Activated CD4-positive, CD25-positive, alpha-beta regulatory T cell treated with anti-CD3 and anti-CD28 coated beads, Interleukin-2, amount 50 U/mL, for 72 hours (primary cell): ENCODE measurements at places on chromosomes 6 and 20.

GRCh38 chr20:22423190-22423832 lies 161.1 kb downstream of the FOXA2 start:
- DNase-seq, result no peak

DNA sequence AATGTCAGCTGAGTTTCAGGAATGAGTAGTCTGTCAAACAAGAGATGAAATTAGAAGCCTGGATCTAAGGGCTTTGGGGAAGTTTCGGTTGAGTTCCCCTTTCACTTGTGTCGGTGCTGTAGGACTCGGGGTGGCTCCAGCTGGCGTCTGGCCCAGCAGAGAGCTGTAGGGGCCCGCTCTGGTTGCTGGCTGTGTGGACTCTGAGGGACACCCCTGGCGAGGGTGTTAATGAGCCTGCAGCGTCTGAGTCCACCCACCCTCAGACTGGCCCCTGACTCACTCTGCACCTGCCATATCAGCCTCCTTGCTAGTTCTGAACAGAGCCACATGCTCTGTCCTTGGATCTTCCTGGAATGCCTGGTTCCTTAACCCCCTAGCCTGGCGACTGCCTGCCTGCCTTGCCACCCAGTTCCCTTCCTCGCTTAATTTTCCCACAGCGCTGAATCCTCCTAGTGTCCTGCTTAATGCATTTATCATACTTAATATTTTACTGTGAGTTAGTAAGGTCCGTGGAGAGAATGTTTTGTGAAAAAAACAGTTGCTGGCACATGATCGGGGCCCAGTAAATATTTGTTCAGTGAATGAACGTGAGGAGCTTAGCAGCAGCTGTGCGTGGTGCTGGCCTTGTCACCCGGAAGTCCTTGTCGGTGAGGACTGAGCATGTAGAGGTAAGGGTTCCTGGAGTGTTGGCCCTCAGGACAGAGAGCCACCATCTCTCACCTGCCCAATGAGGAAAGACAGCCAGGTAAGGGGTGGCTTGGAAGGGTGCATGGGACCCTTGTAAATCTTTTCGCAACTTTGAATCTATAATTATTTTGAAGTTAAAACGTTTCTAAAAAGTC lies 1.6 kb downstream of the DNAJC5 start:
- no peak for DNase-seq

DNA sequence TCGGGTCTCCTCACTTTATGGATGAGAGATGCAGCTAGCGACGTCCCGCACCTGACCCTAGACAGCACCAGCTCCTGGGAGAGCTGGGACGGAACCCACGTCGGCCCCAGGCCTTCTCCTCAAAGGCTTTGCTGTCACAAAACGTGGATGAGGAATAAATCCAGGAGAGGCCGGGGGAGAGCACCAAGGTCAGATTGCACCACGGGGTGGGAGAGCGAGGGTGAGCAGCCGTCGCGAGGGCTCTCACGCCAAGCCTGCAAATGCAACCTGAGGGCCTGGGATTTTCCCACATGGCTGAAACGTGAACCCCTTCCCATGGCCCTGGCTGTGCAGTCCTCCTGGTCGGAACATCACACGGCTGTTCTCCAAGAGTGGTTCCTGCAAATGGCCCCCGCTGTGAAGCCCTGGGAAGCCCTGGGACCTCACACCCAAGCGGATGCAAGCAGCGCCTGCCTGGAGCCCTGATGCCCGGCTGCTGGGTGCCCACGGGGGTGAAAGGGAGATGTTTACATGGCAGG lies 45.3 kb downstream of the DLL1 start:
- DNase-seq, result no peak

- no peak for DNase-seq
Measured at GRCh38 chr6:38156818-38157565, 337.5 kb downstream of the ZFAND3 start.

GRCh38 chr6:43304361-43304760 lies 4.3 kb downstream of the CRIP3 start:
- no peak for DNase-seq

- no peak for DNase-seq
Measured at GRCh38 chr6:34202329-34203201, 34.1 kb upstream of the HMGA1 start.

DNA sequence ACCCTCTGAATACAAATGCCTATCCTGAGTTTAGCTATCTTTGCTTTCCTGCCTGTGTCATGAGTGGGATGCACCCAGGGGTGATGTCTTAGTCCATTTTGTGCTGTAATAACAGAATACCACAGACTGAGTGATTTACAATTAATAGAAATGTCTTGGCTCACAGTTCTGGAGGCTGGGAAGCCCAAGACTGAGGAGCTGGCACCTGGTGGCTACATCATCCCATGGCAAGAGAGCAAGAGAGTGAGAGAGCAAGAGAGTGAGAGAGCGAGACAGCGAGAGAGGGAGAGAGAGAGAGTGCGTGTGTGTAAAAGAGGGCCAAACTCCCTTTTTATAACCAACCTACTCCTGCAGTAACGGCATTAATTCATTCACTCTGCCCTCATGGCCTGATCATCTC lies 76.8 kb downstream of the PRDM1 start:
- no peak for DNase-seq

- no peak for DNase-seq
Measured at GRCh38 chr20:63819224-63819921, 11.7 kb downstream of the ZBTB46 start.

DNA sequence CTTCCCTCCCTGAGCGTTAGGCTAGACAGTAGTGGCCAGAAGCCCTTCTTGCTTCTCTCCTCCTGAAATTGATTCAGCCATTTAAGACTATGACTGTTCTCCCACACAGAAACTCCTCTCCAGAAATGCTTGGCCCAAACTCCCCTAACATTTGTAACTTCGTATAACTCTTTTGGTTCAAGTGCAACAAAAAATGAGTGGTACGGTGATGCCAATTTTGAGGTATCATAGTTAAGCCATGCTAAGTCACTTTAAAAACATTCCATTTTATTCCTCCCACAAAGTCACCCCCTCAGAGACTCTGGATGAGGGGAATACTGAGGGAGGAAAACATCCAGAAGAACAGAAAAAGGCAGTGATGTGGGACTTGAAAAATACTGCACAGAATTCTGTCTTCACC lies 21.1 kb upstream of the ROS1 start:
- DNase-seq, result no peak

DNA sequence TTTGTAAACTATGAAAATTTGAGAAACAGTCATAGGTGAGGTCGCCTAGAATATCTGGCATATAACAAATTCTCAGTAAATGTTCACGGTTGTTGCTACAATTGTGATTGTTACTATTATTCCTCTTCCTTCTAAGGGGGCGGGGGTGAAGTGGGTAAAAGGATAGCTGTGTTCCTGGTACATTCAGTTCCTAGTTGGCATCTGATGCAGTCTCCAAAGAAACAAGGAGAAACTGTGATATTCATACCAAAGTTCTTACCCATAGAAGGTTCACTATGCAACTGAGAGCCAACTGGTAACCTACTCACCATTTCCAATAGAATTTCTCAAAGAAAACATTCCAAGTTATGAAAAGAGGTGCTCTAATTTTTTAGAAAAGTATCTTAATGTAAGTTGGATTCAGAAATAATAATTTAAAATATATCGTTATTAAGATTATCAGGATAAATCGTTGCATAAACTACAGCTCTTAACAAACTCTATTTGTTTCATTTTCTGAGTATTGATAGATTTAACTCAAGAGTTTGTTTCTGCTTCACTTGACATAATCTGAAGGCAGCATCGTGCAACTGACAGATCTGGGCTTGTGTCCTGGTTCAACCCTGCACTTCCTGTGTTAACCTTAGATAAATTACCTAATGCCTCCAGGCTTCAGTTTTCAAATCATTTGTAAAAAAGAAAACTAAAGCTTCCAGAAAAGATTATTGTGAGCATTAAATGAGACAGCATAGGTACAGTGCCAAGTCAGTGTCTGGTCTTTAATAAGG lies 13.3 kb upstream of the MAP7 start:
- DNase-seq, result no peak

GRCh38 chr6:143965503-143966171 lies 42.4 kb downstream of the PLAGL1 start:
- no peak for DNase-seq

GRCh38 chr6:125717120-125717731 lies 32.2 kb upstream of the HEY2 start:
- no peak for DNase-seq

DNA sequence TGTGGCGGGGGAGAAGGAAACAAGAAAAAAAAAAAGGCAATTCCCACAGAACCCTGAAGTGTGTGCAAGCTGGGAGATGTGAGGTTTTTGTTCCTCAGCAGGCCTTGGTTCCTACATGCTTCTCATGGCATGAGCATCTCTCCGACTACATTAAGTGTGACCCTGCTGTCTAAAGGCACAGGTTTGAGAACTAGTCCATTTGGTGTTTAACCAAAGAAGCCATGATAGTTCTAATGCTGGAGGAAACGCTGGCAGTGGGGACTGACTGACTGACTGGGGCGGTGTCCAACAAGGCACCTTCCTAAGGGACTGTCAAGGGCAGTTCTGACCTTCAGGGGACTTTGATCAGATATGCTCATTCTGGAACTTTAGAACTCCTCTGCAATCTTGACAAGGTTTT lies 3.8 kb downstream of the TXNDC5 start:
- no peak for DNase-seq

DNA sequence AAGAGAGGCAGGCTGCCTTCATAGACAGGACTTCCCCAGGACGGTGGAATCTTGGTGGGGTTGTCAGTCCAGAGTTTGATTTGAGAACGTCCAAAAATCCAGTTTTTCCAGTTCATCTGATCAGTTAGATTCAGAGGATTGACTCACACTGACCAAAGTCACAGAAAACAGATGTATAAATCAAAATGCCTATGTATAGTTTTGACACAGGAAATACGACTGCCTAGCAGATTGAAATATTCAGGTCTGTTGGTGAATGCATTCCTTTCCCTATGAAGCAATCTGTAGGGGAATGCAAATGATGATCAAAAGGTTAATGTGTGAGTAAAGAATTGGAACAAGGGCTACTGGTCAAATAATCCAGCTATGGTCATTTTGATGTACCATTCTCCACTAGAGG lies 29.7 kb upstream of the GFOD1 start:
- no peak for DNase-seq

DNA sequence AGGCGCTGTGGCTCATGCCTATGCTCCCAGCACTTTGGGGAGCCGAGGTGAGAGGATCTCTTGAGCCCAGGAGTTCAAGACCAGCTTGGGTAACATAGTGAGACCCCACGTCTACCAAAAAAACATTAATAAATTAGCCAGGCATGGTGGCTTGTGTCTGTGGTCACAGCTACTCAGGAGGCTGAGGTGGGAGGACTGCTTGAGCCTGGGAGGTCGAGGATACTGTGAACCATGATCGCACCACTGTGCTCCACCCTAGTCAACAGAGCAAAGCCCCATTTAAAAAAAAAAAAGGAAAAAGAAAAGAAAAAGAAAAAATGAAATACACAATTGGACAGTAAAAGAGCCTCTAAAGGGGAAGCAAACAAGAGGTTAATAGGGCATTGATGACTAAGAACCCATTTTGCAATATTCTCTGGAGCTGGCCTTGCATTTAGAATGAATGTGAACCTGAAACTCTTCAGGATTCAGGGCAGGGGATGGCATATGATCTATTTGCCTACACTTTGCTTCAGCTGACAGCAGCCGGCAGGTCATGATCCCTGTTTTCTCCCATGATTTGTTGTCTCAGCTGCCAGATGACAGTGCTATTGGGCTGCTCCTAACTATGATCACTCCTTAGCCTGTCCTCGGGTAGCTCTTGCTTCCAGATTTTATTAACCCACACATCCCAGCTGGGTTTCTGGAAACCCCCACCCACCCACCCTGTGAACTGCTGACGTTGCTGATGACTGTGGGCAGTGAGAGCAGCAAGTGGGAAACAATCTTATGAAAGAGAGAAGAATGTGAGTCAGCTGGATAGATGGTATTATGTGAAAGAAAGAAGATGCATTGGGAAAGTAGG lies 83.8 kb upstream of the ELOVL5 start:
- DNase-seq, result no peak

DNA sequence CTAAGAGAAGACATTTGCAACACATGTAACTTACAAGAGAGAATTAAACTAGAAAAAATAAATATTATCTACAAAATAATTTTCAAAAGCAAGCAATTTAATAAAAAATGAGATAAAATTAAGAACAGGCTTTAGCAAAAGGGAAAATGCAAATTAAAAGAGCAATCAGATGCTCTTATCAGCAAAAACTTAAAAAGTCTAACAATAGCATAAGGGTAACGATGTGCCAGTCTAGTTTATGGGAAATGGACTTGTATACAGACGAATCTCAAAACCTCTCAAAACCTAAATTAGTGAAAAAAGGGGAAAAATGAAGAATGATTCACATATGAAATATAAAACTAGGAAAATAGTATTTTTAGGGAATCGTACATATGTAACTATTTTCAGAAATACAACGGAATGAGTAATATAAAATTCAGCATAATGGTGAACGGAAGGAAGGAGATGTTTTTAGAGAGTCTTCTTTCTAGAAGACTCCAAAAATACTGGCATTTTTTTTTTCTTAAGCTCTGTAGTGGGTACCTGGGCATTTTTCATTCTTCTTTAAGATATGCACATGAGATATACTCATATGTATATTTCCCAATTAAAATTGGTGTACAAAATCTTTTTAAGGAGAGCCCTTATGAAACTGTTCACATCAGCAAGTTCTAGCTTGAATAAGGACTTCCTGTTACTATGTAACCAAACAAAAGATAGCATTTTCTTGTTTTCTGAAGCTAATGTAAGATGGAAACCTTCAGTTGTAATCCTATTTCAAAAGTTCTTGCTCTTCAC lies 927 bp upstream of the MANEA start:
- no peak for DNase-seq

- no peak for DNase-seq
Measured at GRCh38 chr6:40528051-40528450, 59.1 kb downstream of the LRFN2 start.

DNA sequence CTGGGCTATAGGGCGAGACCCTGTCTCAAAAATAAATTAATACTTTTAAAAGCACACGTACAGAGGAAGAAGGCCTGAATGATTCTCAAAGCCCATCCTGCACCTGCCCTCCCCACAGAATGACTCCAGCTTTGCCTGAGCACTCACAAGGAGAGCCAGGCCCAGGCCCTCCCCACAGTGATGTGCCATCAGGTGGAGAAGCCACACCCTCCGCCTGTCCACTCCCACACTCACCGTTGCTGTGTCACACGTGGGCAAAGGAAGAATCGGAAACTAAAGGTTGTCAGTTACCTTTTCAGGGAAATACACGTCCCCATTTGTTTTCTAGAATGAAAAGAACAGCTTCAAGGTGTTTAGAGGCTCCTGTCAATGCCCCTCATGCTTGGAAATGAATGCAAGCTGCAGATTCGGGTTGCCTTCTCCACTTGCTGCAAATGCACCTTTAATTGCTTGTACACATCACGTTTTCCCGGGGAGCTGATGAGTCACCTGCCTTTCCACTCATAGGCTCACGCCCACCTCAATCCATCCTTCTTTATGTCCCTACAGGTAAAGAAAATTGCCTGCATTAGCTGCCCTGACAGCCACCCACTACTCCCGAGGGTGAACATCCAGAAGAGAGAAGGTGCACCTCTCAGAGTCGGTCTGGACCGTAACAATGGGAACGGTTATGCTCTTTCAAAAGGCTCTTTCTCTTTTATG lies 45.5 kb upstream of the AFDN start:
- DNase-seq, result no peak
